ENCODE measurements at places on chromosomes 3 and 15.

- no peak for DNase-seq
Observed at GRCh38 chr15:81133782-81134461, at the start of gene CFAP161. Gene CFAP161 (plus strand): TSS chr15:81134270. CDS start chr15:81134330, 60 bp downstream.

DNA sequence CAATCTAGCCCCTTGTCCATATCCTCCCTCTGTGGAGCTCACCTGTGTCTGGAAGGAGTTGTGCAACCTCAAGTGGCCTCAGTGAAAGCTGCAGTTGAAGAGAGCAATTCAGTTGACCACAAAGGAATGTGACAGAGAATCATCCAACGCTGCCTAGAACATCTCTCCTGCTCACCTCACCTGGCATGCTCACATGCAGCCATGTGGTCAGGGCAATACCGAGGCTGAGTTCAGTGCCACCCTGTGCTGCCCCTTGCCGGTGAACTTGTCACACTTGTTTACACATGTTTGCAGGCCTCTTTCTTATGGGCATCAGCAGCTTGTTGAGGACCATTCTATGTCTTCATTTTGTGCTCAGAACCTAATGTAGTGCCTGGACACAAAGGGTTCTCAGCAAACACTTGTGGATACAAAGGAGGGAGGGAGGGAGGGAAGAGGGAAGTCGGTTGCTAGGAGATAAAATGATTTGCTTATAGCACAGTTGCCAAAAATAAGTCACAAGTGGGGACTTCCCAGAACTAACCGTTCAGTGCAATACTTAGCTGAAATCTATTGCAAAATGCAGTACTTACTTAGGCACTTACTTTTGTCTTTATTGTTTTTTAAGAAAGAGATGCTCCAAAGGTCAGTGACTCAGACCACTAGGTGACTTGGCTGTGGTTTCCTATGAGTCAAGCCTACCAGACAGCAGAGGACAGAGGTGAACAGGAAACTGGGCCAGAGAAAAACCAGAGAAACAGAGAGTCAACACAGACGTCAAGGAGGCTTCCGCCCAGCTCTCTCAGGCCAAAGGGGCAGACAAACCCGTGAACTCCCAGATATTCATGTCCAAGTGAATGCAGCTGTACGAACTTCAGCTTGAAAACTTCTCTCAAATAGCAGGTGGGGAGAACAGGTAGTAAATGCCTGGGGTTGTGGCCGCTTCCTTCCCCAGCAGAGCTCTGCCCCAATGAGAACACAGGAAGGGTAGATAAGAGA is 227.8 kb upstream of the CTNNB1 start:
- no peak for DNase-seq

- DNase-seq: no peak
Observed at GRCh38 chr3:151307583-151308488, 8.8 kb downstream of the GPR87 start.

GRCh38 chr15:88894348-88894818 is 961 bp downstream of the HAPLN3 start:
- DNase-seq: peak; percentile 78

- DNase-seq: no peak
Observed at GRCh38 chr15:94258246-94258645, 26.9 kb downstream of the MCTP2 start.

DNA sequence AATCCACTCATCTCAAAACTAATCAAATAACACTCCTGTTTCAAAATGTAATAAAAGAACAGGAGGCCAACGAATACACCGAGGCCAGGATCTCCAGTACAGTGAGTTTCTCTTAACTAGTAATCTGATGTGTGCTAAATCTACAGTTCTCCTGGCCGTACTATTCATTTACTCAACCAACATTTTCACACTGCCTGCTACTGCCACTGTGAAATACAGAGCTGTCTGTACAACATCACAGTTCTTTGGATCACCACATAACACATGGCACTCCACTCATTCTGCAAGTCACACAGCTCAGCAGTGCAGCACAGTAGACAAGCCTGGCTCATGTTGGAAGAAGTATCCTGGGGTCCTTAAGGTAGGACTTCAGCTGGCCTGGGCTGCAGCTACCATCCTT is 21.9 kb downstream of the RIOX2 start:
- no peak for DNase-seq

DNA sequence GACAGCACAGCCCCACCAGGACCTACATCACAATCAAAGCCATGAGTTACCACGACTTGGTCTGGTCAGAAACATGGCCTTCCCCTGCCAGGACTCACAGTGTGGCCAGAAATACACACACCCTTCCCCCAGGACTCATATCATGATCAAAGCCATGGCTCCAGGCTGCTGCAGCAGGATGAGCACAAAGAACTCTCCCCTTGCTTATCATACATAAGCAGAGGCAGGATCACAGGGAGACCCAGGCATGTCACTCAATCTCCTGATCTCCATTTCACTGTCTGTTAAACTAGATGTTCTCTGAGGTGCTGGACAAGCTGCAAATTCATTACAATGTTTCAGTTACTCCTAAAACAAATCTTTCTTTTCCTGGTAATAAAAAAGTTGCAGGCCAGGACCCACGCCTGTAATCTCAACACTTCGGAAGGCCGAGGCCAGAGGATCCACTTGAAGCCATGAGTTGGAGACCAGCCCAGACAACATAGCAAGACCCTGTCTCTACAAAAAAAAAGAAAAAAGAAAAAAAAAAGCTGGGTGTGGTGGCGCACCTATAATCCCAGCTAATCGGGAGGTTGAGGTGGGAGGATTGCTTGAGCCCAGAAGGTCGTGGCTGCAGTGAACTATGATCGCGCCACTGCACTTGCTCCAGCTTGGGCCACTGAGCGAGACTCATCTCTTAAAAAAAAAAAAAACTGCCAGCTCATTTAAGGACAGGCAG is 1.2 kb downstream of the PFKFB4 start:
- DNase-seq: no peak

DNA sequence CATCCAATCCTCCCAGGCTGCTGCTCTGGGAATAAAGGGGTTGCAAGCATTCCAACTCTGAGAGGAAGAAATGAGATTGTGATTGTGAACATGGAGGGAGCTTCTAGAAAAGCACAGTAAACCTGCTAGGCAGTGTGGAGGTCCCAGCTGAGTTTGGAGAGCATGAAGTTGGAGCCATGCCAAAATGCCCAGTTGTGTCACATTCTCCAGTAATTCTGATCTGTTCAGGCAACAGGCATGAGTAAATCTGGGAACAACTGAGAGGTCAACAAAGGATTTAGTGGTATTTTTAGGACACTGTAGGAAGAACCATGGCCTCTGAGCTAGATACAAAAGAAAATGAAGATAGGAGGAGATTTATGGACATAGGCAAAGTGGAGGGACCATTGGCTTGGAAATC is 74.7 kb downstream of the CYP19A1 start:
- DNase-seq: no peak

GRCh38 chr15:29784413-29784812 is 37.9 kb downstream of the TJP1 start:
- no peak for DNase-seq

- DNase-seq: no peak
Observed at GRCh38 chr3:71545330-71545729, 38.2 kb downstream of the FOXP1 start.

DNA sequence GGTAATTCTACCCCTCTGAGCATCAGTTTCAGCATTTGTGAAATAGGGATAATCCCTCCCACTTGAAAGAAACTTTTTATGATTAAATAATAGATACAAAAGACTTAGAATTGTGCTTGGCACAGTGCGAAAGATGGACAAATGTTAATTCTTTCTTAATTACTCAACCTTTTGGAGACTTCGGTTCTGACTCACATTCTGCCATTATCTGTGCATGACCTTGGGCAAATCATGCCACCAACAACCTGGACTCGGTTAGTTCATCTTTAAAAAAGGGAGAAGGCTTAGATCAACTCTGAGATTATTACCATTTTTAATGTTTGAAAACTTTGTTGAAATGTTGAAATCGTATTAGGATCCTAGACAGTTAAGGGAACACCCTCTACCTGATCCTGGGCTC is 40.6 kb upstream of the POLR2M start:
- DNase-seq: no peak
